ENCODE measurements at places on chromosomes 3 and 15. TPM values are rescaled to one million over a fixed set of nuclear protein-coding genes. Genes with fewer than 3 reads are reported as not detected.

Gene SLC30A4
- 17.2 TPM for total RNA-seq

Gene C3orf22
- not detected for total RNA-seq

Gene FES
- total RNA-seq = 17.4 TPM

Gene NBEAL2
- total RNA-seq = 8.0 TPM

Gene FRMD5
- 10.0 TPM for total RNA-seq

Gene GAP43
- 6.1 TPM for total RNA-seq

Gene GOLGA6L7
- not detected for total RNA-seq

Gene ADIPOQ
- total RNA-seq = not detected

Gene TMEM40
- not detected for total RNA-seq

Gene MUC13
- under 0.01 TPM for total RNA-seq

Gene CSTA
- total RNA-seq = 1.2 TPM

Gene CLDN1
- 4.1 TPM for total RNA-seq

Gene FAN1
- total RNA-seq = 20.8 TPM

Gene GATM
- total RNA-seq = 0.20 TPM

Gene FHIT
- total RNA-seq = 1.0 TPM

Gene SI
- not detected for total RNA-seq

Gene PLA1A
- 0.13 TPM for total RNA-seq

Gene RBMS3
- total RNA-seq = 68.2 TPM

Gene LTF
- total RNA-seq = 1.7 TPM

Gene TRPM1
- total RNA-seq = not detected

Gene ATP8B4
- total RNA-seq = 1.7 TPM

Gene CIB2
- total RNA-seq = 2.8 TPM

Gene RARB
- 10.2 TPM for total RNA-seq

Gene TAGLN3
- total RNA-seq = 3.5 TPM

Gene SMCO1
- total RNA-seq = not detected

Gene BSN
- total RNA-seq = 0.07 TPM

Gene STAC
- total RNA-seq = 23.2 TPM

Gene GASK1A
- total RNA-seq = 0.69 TPM

Gene FETUB
- total RNA-seq = not detected

Gene SCN11A
- total RNA-seq = under 0.01 TPM

Gene C3orf80
- total RNA-seq = 1.8 TPM

Gene GOLGA8H
- total RNA-seq = 0.30 TPM

Gene KIF7
- 14.3 TPM for total RNA-seq

Gene CHRD
- 10.9 TPM for total RNA-seq

Gene C3orf49
- total RNA-seq = not detected

Gene TSPAN3
- 368 TPM for total RNA-seq

Gene EEFSEC
- 5.9 TPM for total RNA-seq

Gene CD200R1
- 0.07 TPM for total RNA-seq

Gene SLC24A5
- total RNA-seq = not detected

Gene TTC21A
- 6.8 TPM for total RNA-seq

Gene DUOXA2
- not detected for total RNA-seq

Gene SLITRK3
- not detected for total RNA-seq

Measured in smooth muscle cell of the pulmonary artery (primary cell).